BE2C (cell line): ENCODE measurements at places on chromosomes 7 and 10.

DNA sequence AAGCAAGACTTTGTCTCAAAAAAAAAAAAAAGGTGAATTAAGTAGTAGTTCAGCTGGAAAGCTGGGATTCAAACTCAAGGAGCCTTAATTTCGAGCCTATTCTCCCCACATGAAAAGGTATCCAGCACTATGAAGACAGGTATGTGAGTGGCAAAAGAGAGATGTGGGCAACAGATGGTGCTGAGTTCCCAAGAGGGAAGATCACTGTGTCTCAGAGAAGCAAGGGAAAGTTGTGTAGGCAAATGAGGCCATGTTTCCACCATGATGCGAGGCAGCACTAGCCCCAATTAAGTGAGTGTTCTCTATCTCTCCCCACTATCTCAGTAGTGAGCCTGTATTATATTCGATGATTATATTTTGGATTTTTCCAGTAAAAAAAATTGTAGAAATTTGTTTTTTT, 19.8 kb upstream of the ST7 start:
- DNase-seq: no peak

DNA sequence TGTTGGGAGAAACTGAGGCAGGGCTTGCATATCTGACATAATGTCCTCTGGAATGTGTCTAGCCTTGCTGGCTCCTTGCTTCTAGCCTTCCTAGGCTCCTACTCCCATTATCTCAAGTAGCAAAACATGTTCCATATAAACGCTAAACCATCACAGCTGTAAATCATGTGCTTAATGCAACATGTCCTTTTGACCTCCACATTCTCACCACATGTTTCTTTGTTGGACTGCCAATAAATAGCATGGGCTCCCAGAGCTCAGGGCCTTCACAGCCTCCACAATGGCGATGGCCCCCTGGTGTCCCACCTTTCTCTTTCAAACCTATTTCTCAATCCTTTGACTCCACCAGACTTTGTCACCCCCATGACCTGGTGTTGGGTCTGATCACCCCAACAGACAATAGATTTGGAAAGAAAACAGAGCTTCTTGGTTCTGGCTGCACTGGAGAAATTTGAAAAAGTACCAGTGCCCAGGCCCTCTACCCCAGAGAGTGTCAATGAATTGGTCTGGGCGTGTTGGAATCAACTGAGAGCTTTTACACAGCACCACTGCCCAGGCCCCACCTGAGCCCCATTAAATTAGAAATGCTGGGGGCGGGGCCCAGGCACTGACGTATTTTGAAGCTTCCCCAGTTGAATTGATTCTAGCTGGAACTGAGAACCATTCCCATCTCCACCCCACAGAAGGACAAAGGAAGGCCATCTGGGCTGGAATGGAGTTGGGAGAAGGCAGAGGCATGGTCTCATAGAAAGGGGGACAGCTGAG, 41.3 kb upstream of the GGCT start:
- no peak for DNase-seq

DNA sequence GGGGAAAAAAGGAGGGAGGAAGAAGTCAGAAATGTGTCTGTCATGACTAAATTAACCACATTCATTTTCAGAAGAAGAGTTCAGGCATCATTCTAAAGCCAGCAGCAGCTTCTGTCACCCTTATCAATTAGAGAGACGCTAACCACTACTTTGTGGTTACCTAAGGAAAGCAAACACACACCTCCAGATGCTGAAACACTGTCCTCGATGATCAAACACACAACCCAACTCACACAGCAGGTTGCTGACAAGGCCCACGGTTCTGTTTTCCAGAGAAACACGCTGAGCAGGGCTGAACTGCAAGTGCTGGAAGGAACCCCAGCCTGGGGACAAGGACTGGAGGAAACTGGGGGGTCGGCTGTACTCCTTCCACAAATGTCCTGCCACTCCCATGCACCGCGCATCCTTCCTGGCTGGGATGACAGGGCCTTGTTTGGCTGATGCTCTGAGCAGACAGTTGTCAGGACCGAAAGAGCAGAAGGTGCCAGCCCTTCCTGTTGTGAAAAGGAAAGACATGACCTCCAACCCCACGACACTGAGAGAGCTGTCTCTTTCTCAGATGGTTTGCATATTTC, 36.6 kb downstream of the PRKCQ start:
- DNase-seq: no peak

GRCh38 chr10:86851328-86852207, 95.1 kb downstream of the BMPR1A start:
- DNase-seq: no peak

GRCh38 chr7:31950091-31950755, 120.0 kb downstream of the PDE1C start:
- no peak for DNase-seq

DNA sequence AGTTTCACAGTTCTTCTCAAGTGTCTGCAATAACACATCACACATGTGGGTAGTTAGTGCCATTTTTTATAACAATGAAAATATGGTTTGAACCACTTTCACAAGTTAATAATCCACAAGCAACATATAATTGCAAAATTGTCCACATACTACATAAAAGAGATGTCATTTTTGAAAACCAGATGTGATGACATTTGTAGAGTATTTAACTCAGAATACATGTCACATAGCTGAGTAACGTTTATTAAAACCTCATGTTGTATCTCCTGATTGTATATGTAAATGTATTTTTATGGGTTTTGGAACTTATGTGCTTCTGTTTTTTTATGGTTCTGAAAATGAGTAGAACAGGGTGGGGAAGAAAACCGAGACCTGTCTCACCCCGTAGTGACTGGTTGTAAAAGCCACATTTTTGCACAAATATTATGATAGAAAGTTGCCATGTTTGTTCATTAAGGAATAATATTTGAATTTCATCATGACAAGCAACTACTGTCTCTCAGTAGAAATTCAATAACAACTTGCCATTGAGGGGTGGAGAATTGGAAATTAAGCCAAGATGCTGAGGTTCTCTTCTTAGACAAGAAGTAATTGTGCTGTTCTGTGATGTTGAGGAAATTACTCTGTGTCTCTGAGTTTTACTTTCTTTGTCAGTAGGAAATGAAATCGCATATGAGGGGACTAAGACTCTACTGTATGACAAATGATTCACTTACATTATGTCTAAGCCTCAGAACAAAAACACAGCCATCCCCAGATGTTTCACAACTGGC, 29.2 kb upstream of the EGFR start:
- no peak for DNase-seq

DNA sequence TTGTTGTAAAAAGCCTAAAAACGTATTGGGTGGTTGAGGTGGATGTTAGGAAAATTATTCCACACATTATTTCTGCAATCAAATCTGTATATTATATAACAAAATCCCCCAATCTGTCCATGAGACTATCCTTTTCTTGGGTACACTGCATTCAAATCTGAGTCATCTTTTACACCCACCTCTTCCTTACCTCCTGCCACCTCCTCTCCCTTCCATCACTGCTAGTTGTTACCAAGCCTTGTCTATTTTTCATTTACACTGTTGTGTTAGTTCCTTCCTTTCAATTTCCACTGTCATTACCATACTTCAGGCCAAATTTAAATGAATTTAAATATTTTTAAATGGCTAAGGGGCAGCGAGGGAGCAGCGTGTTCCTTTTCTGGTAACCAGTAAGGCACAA, 83.3 kb downstream of the ITGA8 start:
- DNase-seq: no peak

- no peak for DNase-seq
These were observed 92.7 kb downstream of the CCDC3 start for GRCh38 chr10:12908773-12909172.

GRCh38 chr7:136163340-136163801, 186.2 kb upstream of the MTPN start:
- DNase-seq: no peak
